ENCODE measurements at places on chromosomes 11 and 22.

DNA sequence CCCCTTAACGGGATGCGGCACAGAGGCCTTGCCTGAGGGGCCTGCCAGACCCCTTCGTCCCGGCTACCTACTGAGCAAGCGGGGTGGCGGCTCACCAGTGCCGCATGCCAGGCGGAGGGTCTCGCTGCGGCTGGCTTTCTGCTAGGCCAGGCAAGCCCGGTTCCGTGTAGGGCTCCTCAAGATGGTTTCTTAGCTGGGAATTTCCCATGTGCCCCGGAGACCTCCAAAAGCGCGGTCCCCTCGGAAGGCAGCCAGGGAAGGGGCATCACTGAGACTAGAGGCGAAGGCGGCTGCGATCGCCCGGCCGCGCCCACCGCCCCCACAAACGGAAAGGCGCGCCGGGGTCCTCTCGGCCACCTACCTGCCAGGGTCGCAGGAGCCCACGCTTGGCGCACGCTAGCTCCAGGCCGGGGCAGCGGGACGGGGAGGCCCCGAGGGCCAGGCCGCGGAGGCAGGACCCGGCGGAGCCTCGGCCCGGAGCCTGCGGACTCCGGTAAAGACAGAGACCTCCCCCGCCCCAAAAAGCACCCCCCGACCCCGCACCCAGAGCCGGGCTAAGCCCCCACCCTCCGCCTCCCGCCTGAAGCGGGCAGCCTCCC is 23.8 kb downstream of the MICAL3 start:
- peak; percentile 41 for DNase-seq

GRCh38 chr11:12005476-12005875 is 3.0 kb downstream of the DKK3 start:
- DNase-seq: no peak

- DNase-seq: no peak
Observed at GRCh38 chr11:134780486-134781147, 368.6 kb upstream of the B3GAT1 start.

- no peak for DNase-seq
Observed at GRCh38 chr22:47055921-47056320, 293.5 kb downstream of the TBC1D22A start.

GRCh38 chr22:36037102-36037758 is 8.6 kb upstream of the RBFOX2 start:
- DNase-seq: no peak

- no peak for DNase-seq
Observed at GRCh38 chr11:26851291-26851690, 129.4 kb upstream of the SLC5A12 start.

GRCh38 chr11:117591316-117592039 is 205.5 kb downstream of the DSCAML1 start:
- no peak for DNase-seq

- DNase-seq: no peak
Observed at GRCh38 chr11:75402002-75402773, 2.9 kb downstream of the RPS3 start.

DNA sequence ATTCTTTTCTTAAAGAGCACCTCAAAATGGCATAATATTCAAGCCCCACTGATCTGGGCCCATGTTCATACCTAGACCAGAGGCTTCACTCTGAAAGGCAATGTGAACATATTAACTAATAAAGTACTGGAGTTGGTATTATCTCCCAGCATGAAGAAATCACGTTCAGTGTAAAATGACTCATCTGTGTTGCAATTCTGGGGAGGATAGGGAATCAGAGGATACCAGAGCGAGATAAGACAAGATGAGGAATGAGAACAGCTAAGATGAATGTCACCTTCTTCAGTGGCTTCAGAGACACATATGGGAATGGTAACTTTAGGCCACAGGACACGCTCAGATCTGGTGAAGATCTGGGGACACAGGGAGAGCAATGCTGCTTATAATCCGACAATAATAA is 121.1 kb downstream of the NTM start:
- peak; percentile 13 for DNase-seq

DNA sequence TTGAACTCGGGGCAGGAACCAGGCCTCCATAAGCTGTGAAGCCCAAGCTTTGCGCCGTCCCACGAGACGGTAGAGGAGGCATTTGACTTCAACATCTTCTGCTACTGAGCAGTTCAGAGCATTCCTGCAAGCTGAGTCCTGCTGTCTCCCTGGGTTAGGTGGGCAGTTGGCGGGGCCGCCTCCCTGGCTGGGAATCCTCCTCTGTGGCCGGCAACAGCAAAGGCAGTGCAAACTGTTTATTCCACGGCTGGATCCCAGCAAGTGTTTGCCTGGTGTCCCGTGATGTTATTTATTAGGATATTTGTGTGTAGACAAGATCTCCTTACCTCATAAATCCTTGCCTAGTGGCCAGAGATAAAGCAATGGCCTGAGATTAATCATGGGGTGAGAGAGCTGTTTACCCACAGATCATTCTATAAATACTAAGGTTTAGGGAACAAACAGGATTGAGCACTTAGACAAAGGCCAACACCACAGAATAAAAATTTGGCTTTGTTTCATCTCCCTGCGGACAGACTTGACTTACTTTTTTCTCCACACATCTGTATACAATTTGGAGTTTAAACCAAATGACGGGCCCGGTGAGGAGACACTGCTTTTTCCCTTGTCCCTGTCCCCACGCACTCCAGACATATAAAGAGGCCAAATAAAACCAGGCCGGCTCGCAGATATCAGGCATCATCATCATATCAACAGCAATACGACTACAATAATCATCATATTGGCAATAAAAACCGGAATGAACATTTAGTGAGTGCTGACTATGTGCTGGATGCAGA is 63.4 kb downstream of the NAT10 start:
- DNase-seq: no peak

GRCh38 chr11:76704171-76704948 is 33.8 kb upstream of the LRRC32 start:
- DNase-seq: no peak

DNA sequence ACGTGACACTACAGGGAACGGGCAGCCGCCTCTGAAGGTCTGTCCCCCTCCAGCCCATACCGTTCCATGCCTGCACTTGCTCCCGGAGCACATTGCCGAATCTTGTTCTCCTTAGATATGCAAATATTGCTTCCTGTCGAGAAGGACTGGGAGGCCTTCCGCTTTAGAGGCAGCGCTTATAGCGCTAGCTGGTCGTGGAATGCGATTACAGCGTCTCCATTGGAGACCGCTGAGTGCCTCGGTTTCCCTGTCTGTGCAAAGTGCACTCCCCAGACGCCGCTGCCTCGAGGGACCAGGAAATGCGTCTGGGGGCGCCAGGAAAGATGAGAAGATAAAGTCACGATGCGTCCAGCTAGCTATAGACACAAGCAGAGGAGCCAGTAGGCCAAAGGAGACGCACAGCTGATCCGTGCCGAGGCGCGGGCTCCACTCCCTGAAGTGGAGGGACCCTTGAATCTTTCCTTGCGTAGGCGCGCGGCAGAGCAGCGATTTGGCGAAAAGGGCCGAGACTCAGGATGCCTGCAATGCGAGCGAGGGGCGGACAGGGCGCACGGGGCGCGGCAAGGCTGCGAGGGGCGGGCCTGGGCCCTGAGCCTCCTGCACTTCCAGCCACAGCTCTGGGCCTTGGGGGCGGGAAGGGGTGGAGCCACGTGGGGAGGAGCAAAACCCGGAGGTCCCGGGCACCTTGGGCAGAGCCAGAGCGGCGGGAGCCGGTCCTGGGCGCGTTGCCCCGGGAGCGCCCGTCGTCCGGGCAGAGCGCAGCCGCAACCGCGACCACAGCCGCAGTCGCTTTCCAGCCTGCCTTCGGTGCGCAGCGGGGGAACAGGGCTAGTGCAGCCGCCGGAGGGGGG is at the start of gene RASSF10:
TSS of gene RASSF10 (plus strand) at position 692 of the 851 bp plus-strand sequence. CDS start 261 bp downstream, outside the sequence.
- DNase-seq: peak; percentile 47

GRCh38 chr11:7525424-7525823 is 11.6 kb downstream of the PPFIBP2 start:
- DNase-seq: no peak

GRCh38 chr11:68014157-68014946 is 4.2 kb downstream of the ALDH3B1 start:
- DNase-seq: no peak

DNA sequence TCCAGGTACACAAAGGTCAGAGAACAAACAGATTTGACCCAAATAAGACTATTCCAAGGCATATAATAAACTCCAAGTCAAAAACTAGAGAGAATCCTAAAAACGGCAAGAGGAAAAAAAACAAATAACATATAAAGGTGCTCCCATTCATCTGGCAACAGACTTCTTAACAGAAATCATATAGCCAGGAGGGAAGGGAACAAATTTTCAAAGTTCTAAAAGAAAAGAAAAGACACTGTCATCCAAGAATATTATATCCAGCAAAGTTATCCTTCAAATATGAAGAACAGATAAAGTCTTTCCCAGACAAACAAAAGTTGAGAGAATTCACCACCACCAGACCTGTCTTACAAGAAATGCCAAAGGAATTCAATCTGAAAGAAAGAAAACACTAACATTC is 11.1 kb downstream of the EFCAB6 start:
- DNase-seq: no peak

- no peak for DNase-seq
Observed at GRCh38 chr11:84381666-84382065, 1095.5 kb upstream of the CCDC90B start.

- DNase-seq: no peak
Observed at GRCh38 chr22:20305894-20306645, 13.8 kb downstream of the DGCR6L start.

DNA sequence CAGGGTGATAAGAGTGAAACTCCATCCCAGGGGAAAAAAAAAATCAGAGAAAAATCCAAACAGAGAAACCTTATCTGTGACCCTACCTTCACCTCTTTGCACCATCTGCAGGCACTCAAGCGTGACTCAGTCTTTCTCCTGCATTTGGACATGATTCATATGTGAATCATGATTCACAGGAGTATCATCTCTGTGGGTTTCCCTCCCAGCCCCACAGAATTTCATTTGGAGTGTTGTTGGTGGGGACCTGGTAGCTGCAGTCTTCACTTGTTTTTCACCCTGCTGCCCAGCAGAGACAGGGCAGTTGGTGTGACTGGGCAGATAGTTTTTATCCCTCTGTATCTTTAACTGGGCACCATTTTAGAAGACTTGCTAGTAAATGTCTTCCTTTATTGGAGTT is 75.7 kb downstream of the DEPDC5 start:
- DNase-seq: peak; percentile 8

DNA sequence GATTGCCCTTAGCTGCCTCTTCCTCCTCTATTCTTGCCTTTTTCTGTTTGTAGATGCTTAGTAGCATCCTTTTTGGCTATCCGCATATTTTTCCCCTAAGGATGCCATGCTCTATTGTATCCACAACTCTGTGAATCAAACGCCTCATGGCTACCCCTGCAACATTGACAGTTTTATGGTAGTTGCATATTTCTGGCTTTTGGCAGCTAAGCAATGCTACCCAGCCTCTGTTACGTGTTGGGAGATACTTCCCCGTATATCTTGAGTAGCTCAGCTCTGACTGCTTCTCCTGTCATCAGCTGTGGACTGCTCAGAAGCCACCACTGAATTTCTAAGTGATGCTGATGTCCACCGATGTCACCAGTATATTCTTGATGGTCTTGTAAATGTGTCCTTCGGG is 15.1 kb upstream of the SLC3A2 start:
- DNase-seq: no peak
